Iris pigment epithelial cell (primary cell): ENCODE measurements at places on chromosomes 6 and 20.

DNA sequence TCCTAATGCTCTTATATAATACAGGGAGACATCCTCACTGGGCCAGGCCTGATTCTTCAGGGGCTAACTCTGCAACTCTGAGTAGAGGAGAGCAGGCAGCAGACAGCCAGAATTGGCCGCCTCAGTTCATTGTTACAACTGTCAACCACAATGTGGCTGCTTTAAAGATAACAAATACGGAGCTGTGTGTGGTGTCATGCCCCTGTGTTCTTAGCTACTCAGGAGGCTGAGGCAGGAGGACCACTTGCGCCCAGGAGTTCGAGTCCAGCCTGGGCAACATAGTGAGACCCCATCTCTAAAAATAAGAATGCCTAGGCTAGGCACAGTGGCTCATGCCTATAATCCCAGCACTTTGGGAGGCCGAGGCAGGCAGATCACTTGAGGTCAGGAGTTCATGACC is 34.3 kb downstream of the CEP250 start:
- no peak for DNase-seq

- DNase-seq, result no peak
Observed at GRCh38 chr20:42775037-42775436, 414.7 kb downstream of the PTPRT start.

GRCh38 chr6:44575644-44576043 is 188.1 kb downstream of the CDC5L start:
- peak; percentile 60 for DNase-seq

DNA sequence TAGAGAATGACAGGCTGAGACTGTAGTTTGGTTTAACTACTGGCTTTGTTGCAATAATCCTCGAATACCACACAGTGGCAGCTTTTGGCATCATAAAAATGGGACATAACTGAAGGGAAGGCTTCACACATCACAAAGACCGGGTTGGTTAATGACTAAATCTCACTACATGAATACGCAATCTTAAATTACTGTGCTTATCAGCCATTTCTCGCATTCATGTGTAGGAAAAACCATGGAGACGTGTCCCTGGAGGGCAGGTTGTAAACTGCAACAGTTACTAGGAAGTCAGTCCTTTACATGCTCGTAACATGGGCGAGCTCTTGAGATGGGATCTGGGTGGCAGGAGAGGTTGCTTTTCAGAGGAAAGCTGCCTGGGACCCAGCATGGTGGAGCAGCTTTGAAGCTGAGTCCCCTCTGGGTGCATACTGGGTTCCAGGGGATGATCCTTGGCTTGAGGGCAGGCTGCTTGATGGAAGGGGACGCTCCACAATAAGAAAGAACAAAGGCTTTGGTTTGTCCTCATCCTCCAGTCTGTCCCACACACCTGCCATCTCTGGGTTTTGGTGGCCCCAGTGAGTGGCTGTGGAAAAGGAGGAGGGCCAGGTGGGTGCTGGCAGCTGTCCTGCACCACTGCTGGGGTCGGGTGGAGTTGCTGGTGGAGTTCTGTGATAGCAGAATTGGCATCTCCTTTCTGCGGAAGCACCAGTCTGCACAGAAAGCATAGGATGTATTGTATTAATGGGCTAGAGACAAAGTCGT is 2.1 kb downstream of the RPS21 start:
- no peak for DNase-seq

GRCh38 chr6:44594481-44594880 is 207.0 kb downstream of the CDC5L start:
- DNase-seq, result no peak

DNA sequence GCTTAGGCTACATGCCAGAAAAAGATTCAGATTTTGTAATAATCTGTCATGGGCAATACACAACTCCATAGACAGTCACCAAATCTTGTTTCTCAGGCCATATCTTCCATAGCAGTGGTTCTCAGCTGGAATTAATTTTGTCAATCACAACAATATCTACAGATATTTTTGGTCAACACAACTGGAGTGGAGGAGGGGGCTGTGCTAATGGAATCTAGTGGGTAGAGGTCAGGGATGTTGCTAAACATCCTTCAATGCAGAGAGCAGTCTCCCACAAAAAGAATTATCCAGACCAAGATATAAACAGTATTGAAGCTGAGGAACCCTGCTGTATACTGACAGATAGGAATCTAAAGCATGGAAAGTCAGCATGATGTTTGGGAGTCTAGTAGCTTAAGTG is 174.6 kb downstream of the UBE3D start:
- no peak for DNase-seq

DNA sequence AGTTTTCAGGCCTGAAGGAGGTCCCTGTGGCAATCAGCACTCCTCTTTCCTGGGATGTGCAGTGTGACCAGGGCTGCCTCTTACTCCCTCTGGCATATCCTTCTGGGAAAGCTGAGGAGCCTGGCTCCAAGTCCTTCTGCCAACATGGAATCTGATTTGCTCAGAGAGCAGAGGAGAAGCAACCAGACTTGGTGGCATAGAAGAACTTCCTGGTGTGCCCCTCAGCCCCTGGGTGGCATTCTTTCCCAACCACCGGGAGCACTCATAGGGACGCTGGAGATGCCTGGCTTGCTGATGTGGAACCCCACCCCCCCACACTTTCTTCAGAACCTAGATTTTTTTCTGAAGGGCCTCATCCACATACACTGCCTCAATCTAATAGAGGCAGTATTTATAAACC is 107.6 kb upstream of the TRAF3IP2 start:
- no peak for DNase-seq

GRCh38 chr6:154319231-154319858 is 37.3 kb downstream of the IPCEF1 start:
- DNase-seq, result peak; percentile 61

GRCh38 chr6:117498159-117498558 is 15.7 kb downstream of the DCBLD1 start:
- DNase-seq, result peak; percentile 86

- no peak for DNase-seq
Observed at GRCh38 chr20:37977338-37977737, 55.9 kb downstream of the TTI1 start.

GRCh38 chr6:37685261-37685660 is 12.4 kb downstream of the MDGA1 start:
- no peak for DNase-seq

GRCh38 chr6:35476004-35476403 is 7.8 kb downstream of the RPL10A start:
- DNase-seq, result no peak

DNA sequence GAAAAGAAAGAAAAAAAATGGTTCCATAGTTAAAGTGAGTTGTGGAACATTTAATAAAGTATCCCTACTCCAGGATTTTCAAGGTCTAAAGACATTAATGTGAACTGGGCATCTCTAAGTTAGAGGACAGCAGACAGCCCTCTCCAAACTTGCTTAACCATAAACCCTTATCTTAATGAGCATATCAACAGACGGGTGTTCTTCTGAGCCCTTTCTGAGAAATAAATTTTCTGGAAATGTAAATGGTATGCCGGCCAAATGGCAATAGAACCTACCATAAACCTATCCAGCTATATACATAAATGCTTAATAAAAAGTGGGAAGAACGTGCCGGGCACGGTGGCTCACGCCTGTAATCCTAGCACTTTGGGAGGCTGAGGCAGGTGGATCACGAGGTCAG is 12.5 kb downstream of the SLC18B1 start:
- no peak for DNase-seq

- DNase-seq, result no peak
Observed at GRCh38 chr20:53944796-53945195, 125.6 kb downstream of the BCAS1 start.

DNA sequence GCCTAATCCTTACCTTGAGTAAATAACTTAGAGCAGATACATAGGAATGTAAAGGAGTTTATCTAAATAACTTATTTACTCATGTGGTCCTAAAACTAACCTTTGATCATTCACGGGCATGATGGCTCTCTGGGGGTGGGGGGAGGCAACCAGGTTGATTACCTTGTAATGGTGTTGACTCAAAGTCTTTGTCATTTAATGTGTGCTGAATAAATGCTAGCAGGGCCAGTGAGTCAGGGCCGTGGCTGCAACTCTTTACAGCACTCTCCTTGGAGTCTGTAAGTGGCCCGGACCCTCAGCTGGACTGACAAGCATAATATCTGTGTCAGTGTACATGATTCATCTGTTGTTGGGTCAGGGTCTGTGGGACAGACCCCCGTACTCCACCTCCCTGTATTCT is 203.0 kb downstream of the EPM2A start:
- no peak for DNase-seq

GRCh38 chr6:6772751-6773150 is 184.2 kb downstream of the LY86 start:
- DNase-seq, result no peak

- DNase-seq, result peak; percentile 1
Observed at GRCh38 chr6:84227044-84227433, 404 bp downstream of the CEP162 start.

GRCh38 chr6:117508450-117508971 is 26.0 kb downstream of the DCBLD1 start:
- no peak for DNase-seq

DNA sequence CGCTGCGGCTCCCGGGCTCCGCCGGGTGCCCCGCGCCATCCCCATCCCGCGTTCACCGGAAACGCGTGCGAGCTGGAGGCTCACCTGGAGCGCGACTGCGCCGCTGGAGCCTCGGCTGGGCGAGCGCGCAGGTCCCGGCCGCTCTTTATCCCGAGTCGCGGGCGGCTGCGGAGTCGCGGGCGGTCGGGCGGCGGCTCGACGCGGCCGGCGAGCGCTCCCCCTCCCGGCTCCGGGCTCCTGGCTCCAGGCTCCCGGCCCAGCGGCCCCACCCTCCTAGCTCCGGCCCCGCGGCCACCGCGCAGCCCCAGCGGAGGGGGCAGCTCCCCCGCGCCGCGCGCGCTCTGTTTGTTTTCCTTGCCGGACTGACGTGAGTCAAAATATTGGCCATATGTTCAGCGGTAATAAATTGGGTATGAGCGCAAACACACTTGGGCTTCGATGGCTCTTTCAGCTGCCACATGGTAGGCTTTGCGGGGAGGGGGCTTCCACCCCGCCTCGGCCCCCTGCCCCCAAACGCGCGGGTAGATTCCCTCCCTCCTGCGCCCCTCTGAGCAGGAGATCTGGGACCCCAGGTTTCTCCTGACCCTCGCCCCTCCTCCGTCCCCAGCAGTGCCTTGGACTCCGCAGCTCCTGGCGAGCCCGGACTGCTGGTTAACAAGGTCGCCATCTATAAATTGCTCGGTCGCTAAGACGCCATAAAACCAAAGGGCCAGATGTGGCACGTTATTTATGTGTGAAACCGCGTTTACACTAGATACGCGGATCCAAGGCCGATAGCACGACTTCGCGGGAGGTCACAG is 8.8 kb upstream of the NKX2-2 start:
- no peak for DNase-seq

- no peak for DNase-seq
Observed at GRCh38 chr20:58215116-58215515, 13.3 kb downstream of the ANKRD60 start.

DNA sequence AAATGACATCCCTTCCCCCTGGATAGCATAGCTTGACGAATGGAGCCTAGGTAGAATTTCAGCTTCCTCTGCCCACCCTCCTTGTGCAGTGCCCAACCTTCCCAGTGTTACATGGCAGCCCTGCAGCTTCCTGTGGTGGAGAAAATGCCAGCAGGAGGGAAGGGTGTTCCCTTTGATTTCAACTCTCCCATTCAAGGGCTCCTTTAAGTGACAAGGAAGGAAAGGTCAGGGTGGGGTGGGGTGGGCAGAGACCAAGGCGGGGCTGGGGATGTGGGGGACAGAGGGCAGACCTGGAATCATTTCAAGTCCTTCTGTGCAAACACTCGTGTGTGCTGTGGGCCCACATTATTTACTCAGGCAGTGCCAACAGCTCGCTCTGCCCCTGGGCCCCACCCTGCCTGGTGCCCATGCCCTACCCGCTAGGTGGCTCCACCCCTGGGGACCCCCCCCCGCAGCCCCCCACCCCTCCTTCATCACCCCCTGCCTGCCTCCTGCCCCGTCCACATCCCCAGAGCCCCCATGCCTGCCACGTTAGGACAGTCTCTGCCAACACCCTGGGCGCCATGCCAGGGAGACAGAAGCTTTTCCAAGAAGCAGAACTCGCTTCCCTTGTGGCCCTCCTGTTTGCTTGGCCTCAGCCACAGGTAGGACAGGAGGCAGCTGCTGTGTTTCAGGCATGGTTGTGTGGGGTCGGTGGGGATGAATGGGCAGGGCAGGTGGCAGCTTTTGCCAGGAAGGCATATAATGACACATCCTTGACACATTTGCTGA is 9.4 kb downstream of the SPDEF start:
- no peak for DNase-seq

- no peak for DNase-seq
Observed at GRCh38 chr6:125124049-125124669, 29.4 kb upstream of the TPD52L1 start.

DNA sequence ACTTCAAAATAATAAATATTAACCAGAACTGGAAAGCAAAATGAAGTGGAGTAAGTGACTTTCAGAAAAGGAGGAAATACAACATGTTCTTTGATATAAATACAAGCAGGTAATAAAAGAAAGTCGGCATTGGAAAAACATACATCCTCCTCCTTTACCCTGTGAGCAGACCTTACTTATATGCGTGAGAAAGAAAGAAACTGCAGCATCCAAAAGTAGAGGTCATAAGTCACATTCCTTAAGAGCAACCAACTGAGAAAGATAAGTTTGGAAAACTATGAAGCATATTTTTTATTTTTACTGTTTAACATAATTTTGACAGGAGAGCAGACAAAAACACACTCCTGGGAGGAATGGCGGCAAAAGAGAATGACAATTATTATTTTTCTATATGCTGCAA is 155.5 kb downstream of the HACE1 start:
- peak; percentile 36 for DNase-seq

GRCh38 chr6:8492536-8493133 is 57.3 kb upstream of the SLC35B3 start:
- DNase-seq, result no peak

GRCh38 chr6:142694054-142694453 is 250.9 kb downstream of the HIVEP2 start:
- DNase-seq, result peak; percentile 39

DNA sequence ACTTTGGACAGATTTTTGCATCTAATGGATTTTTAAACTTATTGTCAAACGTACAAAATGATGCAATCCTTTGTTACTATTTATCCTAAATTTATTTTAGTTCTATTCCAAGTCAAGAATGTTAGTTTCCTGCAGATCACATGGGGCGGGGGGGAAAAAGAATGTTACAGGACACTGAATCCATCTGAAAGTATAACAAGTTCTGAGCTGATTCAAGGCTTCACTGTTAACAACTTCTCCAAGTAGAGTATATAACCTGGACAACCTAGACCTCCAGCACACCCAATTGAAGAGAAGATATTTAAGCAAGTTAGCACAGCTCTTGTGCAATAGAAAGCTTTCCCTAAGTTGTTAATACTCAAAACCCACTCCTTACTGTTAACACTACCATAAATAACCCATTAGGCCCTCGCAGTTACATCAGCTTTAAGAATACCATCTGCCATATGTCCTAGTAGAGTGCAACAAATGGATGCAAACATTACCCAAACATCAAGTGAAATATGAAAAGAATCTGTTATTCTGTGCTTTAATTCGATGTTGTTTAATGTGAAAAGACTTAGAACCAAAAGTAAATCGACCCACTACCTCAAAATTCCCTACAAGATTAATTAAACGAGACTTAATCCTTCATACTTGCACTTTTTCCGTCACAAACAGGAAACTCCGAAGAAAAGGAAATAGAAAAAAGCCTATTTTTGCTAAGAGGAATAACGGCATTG is 1.3 kb downstream of the SEC63 start:
- peak; percentile 74 for DNase-seq
